ENCODE measurements at places on chromosomes 12 and 14.

DNA sequence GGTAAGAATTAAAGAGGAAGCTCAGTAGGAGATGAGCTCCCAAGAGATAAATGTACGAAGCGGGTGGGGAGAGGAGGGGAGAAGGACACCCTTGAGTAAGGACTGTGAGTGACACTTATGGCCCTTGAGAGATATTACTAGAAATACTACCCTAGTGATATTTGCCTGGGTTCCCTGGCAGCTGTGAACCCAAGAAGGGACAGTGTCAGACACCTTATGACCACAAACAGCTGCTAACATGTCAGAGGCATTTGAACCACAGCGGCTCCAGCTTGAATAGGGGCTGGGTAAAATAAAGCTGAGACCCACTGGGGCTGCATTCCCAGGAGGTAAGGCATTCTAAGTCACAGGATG is 19.6 kb upstream of the SLC6A12 start:
- no peak for DNase-seq

DNA sequence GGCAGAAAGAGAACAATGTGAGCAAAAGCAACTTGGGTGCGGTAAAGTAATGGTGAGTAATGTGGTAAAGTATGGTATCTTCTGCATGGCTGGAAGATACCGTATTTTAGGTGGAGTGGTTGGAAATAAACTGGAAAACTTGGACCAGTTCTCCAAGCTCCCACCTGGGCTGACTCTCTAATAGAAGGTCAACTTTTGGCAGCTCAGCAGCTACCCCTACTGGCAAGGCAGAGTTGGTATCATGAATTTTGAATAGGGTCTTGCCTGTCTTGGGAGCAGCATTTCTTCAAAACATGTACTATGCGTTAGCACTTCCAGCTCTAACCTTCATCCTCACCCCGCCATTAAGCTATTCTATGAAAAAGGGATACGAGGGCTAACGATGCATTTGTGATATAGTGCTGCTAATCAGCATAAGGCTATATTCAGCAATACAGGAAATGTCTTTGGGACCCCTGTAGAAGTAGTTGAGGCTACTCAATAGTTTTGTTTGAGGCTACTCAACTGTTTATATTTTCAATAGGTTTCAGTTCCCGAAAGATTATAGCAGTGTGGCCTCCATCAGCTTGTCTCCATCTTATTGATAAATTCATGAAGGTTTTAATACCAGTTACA is 276.3 kb upstream of the FAR2 start:
- DNase-seq: peak; percentile 45

DNA sequence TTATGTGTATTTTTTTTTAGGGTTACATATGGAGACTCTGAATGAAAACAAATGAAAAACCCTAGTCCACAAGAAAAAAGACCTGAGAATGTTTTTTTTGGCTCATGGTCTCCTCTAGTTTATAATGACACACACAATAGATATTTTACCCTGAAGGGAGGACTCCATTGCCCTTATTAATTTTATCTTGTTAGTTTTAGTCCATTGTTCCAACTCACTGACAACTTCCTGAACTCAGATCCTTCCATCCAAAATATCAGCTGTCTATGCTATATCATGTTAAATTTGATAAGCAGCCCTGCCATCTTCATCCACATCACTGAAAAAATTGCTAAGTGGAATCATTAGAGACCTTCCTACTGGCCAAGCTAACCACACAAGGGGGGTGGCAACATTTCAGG is 232.1 kb downstream of the MON2 start:
- DNase-seq: no peak

DNA sequence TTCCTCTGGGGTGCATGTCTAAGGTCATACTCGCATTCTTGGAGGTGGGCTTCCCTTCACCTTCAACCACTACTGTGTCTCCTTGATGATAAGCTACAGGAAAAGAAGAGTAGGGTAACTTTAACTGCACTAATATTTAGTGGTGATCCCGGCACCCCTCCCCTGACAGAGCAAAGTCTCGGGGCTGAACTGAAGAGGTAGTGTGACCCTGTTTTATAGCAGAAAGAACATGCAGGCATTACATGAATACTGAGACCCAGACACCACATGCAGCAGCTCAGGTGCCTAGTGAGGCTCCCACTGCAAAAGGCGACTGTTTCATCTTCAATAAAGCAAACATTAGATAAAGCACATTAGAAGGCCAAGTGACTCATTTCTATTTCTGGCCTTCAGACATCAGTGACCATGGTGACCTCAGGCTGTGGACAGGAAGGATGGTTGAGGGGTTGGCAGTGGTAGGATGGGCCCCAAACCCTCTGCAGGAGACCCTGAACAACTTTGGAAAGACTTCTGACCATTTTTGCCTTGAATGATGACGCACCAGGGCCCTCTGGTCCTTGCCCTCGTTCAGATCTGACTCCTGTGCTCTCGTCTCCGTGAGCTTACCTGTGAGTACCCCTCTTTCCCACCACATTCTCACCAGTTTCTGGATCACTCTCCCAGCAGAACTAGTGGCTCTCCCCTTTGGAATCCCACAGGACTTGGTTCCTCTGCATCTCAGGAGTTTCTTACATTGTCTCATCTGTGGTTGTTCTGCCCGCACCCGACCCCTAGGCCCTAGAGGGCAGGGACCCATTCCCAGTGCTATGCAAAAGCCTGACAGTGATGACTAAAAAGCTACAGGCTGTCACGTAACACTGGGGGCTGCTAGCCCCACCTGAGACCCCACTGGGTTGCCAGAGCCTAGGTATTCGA is 23.8 kb upstream of the JPH4 start:
- DNase-seq: no peak

GRCh38 chr14:71115821-71116567 is 208.7 kb downstream of the PCNX1 start:
- no peak for DNase-seq

GRCh38 chr12:112944024-112944690 is 5.9 kb downstream of the OAS3 start:
- no peak for DNase-seq

GRCh38 chr12:109473006-109473405 is 4.1 kb downstream of the KCTD10 start:
- no peak for DNase-seq

DNA sequence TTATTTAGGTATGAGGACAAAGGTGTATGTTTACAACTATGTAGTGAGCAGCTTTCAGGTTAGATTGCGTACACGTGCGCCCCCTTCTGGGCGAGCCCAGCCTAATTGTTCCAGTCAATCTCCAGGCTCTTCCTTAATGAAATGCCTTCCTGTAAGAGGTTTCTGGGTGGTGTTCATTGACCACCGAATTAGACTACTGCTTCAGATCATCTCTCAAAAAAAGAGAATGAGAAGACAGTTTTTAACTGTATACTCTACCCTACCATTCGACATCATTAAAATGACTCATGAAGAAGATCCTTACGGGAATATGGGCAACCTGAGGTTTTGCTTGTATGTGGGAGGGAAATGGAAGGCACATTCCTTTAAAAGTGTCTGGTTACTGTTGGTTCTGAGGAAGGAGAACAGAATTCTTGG is 2.1 kb downstream of the LUM start:
- peak; percentile 67 for DNase-seq

DNA sequence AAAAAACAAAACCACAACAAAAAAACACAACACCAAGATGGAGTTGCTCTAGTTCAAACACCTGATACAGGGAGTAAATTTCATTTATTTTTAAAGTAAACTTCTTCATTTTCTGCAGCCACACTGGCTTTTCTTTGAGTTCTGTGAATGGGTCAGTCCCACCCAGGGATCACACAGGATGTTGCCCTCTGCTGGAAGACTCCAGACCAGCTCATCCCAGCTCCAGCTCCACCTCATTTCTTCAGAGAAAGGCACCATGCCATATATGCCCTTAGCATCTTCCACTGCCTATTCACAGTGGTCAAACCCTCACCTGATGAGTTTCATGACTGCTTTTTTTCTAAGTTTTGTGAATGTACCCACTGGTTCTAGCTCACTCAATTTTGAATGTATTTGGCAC is 8.0 kb downstream of the GLIPR1 start:
- DNase-seq: no peak

GRCh38 chr12:97601934-97602720 is 139.5 kb downstream of the RMST start:
- DNase-seq: no peak

- DNase-seq: no peak
These were observed 807 bp upstream of the ZCCHC8 start for GRCh38 chr12:122501489-122501989.

DNA sequence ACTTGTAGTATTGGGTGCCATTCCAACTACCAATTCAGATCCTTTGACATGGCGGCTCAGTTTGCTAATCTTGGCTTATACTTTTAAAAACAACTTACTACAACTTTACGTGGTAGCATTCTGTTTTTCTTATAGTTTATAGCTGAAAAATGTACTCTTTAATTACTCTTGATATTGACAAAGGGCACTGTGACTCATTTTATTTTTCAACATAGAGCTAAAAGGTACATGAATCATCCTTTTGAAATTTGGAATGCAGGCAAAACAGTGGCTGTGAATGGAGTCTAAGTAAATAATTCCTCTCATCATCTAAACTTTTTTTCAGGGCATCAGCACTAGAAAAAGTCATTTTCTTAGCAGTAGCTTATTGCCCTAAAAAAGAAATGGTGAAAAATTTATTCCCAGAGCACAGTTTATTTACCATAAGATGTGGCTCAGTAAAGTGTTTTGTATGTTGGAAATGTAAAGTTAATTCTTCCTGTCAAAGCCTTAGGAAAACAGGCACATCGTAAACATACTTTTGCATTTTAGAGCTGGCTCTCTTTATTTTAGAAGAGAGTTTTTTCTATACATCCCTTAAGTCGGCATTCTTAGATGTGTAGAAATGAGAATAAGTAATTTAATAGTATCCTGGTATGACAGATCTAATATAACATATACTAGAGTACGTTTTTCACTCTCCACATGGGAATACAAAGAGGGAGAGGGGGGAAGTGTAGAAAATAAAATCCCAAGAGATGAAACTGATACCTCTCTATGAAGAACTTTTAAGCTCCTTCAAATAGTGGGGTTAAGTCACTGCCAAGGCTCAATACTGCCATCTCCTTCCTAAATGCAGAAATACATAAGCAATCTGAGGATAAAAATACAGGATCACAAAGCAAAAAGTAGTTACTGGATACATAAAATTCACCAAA is 55.2 kb downstream of the SLC25A21 start:
- no peak for DNase-seq

- DNase-seq: no peak
These were observed 46.3 kb downstream of the FLRT2 start for GRCh38 chr14:85576218-85576617.

DNA sequence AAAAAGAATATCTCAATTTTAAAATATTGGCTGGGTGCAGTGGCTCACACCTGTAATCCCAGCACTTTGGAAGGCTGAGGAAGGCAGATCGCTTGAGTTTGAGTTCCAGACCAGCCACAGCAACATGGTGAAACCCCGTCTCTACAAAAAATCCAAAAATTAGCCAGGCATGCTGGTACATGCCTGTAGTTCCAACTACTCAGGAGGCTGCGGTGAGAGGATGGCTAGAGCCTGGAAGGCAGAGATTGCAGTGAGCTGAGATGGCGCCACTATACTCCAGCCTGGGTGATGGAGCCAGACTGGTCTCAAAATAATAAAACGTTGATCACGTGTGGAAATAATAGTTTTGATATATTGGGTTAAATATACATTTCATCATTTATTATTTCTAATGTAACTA is 5.7 kb downstream of the MTRFR start:
- DNase-seq: no peak

- DNase-seq: no peak
These were observed 91.2 kb downstream of the SLC25A21 start for GRCh38 chr14:37081218-37081617.

- no peak for DNase-seq
These were observed 52.9 kb downstream of the ANO6 start for GRCh38 chr12:45268672-45269411.

DNA sequence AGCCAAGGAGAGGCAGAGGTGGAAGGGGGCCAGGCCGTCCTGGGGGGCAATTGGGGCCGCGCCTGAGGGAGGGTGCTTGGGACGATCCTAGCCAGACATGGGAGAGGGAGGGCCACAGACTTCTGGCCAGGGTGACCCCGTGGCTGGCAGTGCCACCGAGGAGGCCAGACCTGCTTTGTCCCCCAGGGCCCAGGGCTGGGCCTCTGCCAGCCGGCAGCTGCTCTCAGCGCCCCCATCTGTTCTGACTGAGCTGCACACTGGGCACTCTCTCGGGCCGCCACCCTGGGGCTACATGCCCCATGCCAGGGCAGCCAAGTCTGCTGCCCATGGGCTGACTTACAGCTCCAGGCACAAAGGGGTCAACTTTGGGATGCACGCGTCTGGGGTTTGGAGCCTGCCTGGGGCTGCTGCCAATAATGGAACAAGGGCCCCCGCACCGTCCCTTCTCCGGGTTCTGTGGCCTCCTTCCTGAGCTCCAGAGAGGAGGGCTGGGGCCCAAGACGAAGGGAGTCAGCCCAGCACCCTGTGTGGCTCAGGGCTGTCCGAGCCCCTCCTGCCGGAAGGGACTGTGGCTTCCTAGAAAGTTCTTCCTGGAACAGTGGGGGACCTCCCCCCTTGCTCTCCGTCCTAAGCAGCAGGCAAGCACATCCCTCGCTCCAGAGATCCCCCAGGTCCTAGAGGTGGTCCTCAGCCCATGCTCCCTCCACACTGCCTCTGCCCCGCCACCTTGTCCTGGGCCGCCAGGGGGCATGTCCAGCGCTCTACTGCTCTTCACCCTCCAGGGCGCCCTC is 1.1 kb downstream of the ADSS1 start:
- no peak for DNase-seq

- DNase-seq: no peak
These were observed 39.1 kb upstream of the PPFIA2 start for GRCh38 chr12:81798294-81798693.

GRCh38 chr12:50732591-50732990 is 31.3 kb upstream of the ATF1 start:
- no peak for DNase-seq

DNA sequence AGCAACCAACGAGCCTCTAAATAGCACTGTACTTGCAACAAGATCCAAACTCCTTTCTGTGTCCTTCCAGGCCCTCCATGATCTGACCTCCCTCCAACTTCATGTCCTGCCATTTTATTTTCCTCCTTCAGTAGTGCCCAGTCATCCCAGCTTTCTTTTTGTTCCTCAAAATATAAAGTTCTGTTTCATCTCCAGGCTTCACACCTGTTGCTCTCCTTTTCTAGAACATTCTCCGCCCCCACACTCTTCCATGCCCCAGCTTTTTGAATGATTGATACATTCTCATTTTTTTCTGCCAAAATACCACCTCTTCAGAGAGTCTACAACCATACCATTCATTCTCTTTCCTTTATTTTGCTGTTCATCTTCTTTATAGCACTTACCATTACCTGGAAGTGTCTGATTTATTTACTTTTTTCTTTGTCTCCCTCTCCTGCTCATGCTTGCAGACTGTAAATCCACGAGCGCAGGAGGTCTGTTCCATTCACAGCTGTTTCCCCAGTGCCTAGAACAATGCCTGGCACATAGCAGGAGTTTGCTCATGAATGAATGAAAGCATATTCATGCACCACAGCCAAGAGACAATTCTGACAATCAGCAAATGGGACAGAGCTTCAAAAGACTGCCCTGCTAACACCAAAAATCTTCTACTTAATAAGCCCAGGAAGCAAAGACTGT is 296.4 kb downstream of the RPAP3 start:
- DNase-seq: no peak

- DNase-seq: no peak
These were observed 72.3 kb upstream of the TMX1 start for GRCh38 chr14:51167587-51168214.

- DNase-seq: no peak
These were observed 75.3 kb downstream of the SRGAP1 start for GRCh38 chr12:63919756-63920155.

Data from stimulated activated CD4-positive, alpha-beta T cell treated with anti-CD3 and anti-CD28 coated beads, Interleukin-15, amount 100 ng/mL, for 24 hours (primary cell).